ENCODE measurements at places on chromosomes 1 and 21.

- DNase-seq = no peak
Observed at GRCh38 chr1:8167936-8168335, 141.8 kb upstream of the ERRFI1 start.

GRCh38 chr1:50148142-50148923, 39.6 kb downstream of the ELAVL4 start:
- no peak for DNase-seq

DNA sequence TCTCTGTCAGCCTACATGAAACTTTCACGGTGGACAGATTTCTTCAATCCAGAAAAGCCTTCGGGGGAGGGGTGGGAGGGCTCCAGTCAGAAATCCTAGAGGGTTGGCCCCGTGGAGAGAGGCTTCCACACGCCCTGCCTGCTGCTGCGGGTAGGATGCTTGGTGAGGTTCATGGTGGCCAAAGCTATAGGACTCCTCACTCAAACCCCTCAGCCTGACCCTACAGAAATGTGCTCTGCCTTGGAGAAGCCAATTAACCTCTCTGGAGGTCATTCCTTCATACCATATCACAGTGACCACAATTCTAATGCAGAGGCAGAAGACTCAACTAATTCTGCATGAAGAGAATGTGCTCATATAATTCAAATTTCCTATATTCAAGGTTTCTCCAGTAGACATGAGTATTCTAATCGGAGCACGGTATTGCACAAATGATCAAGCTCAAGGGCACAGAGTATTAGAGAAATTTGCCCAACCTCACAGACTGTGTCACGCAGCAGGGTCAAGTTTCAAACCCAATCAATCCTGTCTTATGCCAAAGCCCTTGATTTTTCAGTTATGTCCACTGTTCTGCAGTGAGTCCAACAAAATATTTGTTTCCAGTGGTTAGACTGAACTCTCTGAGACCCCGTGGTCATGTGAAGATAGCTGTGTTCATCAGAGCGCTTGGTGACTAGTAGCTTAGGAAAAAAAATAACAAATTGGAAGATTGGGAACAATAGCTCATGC, 104.8 kb downstream of the TOMM20 start:
- DNase-seq = no peak

GRCh38 chr1:244154872-244155531, 103.9 kb downstream of the ZBTB18 start:
- DNase-seq = no peak

- DNase-seq = no peak
Observed at GRCh38 chr21:39084073-39084472, 99.2 kb downstream of the PSMG1 start.

- DNase-seq = no peak
Observed at GRCh38 chr1:56188221-56188620, 391.1 kb downstream of the PLPP3 start.

DNA sequence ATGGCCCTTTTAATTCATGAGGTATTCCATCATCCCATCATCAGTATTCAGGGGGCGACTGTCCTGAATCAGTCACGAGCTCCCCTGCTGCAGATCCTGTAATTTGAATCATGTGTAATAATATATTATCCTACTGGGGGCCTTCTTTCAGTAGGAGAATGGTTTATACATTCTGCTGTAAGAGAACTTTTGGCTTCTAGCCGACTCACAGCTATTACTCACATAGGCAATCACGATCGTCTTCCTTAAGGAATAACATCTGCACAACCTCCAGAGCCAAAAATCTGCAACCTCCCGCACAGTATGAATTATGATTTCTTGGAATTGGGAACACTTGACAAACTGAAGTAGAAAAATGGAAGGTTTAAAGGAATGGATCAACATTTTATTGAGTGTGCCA, 343.0 kb downstream of the USP25 start:
- DNase-seq = no peak

DNA sequence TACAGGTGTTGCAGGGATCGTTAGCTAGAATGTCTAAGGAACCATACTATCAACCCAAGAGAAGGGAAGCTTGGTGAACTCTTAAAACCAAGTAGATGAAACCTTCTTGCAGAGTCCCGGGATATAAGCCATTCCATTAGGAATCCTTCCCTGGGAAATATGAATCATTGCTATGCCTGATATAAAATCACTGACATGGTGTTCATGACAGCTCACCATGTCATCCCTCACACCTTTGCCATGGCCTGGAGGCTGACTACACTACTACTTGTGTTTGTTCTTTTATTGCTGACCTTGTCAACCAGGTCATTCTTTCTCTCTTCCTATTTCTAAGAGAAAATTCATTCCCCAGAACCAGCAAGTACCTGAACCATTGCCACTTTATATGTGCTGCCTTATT, 12.1 kb downstream of the ST6GALNAC3 start:
- no peak for DNase-seq

GRCh38 chr1:222546548-222547259, 1.2 kb downstream of the HHIPL2 start:
- DNase-seq = peak; percentile 53

DNA sequence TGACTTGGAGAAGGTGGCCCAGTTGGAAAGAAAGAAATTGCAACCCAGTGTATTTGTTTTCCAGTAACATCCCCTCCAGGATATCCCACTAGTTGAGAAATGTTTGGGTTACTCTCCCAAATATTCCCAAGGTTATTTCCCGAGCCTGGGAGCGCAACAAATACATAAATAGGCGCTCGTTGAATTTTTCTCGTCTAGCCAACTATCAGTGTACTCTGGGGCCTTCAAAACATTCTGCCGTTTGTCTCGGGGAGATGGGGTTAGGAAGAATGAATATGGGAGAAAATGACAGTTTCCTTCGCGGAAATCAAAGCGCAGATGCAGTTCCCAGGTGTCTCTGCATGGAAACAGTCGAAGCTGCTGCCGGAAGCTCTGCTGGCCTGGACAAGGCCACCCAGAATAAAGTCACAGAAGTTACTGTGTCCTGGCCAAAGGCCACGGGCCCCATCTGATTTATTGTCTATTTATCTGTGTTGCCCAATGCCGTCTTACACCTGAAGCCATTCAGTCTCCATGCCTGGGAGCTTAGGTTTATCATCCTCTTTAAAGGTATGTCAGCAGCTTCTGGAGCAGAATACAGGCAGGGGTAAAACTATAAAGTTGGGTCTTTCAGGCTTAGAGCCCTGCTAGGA, 1.0 kb downstream of the C1orf115 start:
- DNase-seq = no peak
